Activated naive CD8-positive, alpha-beta T cell treated with anti-CD3 and anti-CD28 coated beads for 36 hours (primary cell): ENCODE measurements at places on chromosomes 11 and 22. TPM values are rescaled to one million over a fixed set of nuclear protein-coding genes. Genes with fewer than 3 reads are reported as not detected.
A peak's percentile ranks its signal among the peaks of the same experiment; 100 is the strongest.

TSGA10IP gene
- not detected for total RNA-seq

OAF gene
- total RNA-seq = 3.0 TPM

MS4A4A gene
- total RNA-seq = not detected

NCAPH2 gene
- total RNA-seq = 143 TPM

MUC2 gene
- total RNA-seq = not detected

ASRGL1 gene
- total RNA-seq = 11.9 TPM

DNA sequence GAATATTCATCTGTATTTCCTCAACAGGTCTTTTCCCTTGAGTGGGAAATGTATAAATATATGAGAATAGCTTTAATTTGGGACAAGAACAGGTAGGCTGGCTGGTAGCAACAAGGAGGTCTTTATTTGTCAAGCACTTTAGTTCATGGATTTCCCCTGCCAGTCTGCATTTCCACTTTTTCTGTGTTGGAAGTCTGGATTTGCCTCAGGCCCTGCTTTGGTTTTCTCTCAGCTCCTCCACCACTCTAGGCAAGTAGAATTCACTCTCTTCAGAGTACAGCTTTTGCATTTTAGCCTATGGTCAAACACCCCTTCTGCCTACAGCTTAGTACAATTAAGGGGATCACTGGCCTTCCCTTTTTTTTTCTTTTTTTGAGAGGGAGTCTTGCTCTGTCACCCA is 57.1 kb downstream of the QSER1 start:
- DNase-seq = no peak
- H3K27ac ChIP-seq = no peak overlapping the region
- no peak overlapping the region for H3K4me3 ChIP-seq

- DNase-seq = no peak
- H3K36me3 ChIP-seq = peaks cover 20% of the 10 kb centered on the region
- no peak overlapping the region for H3K27ac ChIP-seq
- no peak overlapping the region for H3K4me3 ChIP-seq
Observed at GRCh38 chr11:46673713-46674462, 26.5 kb downstream of the ARHGAP1 start.

GRCh38 chr11:2462986-2463765 is 18.4 kb downstream of the KCNQ1 start:
- H3K36me3 ChIP-seq = no peaks in the 10 kb centered on the region
- no peak overlapping the region for H3K27ac ChIP-seq
- no peaks in the 10 kb centered on the region for H3K27me3 ChIP-seq

- H3K4me1 ChIP-seq = no peaks in the 10 kb centered on the region
- no peak overlapping the region for H3K27ac ChIP-seq
- no peak for DNase-seq
- no peak overlapping the region for H3K4me3 ChIP-seq
- H3K27me3 ChIP-seq = peaks cover 31% of the 10 kb centered on the region
Observed at GRCh38 chr22:20672082-20672424, 101.9 kb upstream of the SERPIND1 start.

DNA sequence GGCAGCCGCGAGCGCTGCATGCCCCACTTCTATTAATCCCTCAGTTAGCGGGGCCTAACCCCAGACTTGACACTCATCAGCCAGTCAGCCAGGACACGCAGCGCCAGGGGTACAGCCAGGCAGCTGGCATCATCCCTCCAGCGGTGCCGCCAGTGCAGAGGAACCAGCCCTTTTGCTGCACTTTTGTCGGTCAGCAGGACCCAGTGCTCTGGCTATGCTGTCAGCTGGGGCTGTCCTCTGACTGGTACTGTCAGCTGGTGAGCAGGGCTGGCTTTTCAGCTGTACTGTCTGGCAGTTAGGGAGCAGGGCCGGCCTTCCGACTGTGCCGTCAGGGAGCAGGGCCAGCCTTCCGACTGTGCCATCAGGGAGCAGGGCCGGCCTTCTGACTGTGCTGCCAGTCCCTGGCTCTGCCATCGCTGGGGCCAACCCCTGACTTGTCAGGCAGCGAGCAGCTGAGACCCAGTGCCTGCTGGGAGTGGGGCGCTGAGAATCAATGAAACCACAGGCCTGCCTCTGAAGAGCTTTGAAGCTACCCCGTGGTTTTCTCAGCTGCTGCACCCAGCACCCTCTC is 115.4 kb downstream of the KIAA1671 start:
- peak overlapping the region; percentile 81 for H3K4me3 ChIP-seq
- peak; percentile 78 for DNase-seq
- H3K36me3 ChIP-seq = no peaks in the 10 kb centered on the region
- peak overlapping the region; percentile 91 for H3K27ac ChIP-seq
- peaks cover 85% of the 10 kb centered on the region for H3K4me1 ChIP-seq
- H3K27me3 ChIP-seq = no peaks in the 10 kb centered on the region
